ENCODE measurements at places on chromosomes 5 and 9.
A peak's percentile ranks its signal among the peaks of the same experiment; 100 is the strongest.

DNA sequence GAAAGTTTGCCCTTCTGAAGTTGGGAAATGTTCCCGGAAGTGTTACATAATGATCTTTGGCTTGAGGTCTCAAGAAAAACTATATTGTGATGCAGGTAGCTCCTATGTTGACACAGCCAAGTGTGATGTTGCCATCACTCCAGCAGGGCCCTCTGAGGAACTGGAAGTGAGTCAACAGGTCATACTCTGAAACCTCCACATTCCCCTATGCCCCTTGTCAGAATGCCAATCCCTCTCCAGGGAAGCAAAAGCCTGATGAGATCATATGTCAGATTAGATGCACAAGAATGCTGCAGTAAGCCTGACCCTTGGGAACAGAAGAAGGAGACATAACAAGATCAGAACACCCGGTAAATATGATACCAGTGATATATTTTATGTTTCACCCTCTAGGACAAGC, 66.8 kb upstream of the ITGA2 start:
- no peak for DNase-seq

DNA sequence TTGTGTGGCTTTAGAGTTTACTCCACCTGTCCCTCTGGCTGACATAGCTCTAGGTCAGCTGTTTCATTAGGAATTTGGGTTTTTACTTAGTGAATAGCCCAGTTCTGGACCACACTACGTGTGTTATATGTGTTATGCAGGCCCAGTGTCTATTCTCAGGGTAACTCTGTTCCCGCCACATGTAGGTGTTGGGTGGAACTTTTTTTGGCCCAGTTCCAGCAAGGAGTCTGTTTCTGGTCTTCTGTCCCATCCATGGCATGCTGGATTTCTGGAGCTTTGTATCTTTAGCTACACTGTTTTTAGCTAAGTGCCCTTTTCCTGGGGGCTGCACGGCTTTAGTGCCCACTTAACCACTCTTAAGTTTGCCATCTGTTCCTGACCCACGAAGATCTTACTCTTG, 15.5 kb downstream of the RMI1 start:
- no peak for DNase-seq

DNA sequence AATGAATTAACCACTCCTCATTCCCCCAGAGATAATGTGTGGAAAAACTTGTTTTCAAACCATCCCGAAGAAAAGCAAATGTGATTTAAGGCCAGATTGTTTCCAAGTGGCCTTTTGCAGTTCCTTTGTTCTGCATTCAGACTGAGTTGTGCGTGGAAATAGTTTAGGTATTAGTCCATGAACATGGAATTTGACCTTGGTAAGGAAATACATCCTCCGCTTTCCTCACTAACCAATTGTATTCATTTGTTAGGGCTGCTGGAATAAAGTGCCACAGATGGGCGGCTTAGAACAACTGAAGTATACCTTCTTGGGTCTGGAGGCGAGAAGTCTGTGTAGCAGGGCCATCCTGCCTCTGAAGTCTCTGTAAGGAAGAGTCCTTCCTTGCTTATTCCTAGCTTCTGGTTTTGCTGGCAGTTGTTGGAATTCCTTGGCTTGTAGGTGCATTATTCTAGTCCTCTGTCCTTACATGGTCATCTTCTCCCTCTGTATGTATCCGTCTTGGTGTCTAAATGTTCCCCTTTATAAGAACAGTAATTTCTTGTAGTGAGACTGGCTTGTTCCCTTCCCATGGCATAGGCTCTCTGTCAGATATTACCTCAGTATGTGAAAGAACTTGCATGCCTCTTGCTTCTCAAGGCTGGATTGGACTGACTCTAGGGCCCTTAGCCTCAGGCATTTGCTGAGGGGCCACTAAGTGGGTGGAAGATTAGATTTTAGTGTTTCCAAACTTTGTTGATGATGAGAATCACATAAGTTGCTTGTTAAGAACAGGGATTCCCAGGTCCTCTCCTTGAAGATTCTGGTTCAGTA, 53.9 kb downstream of the RAI14 start:
- no peak for DNase-seq

- DNase-seq = no peak
Measured at GRCh38 chr5:125974679-125975078, 448.5 kb upstream of the GRAMD2B start.

DNA sequence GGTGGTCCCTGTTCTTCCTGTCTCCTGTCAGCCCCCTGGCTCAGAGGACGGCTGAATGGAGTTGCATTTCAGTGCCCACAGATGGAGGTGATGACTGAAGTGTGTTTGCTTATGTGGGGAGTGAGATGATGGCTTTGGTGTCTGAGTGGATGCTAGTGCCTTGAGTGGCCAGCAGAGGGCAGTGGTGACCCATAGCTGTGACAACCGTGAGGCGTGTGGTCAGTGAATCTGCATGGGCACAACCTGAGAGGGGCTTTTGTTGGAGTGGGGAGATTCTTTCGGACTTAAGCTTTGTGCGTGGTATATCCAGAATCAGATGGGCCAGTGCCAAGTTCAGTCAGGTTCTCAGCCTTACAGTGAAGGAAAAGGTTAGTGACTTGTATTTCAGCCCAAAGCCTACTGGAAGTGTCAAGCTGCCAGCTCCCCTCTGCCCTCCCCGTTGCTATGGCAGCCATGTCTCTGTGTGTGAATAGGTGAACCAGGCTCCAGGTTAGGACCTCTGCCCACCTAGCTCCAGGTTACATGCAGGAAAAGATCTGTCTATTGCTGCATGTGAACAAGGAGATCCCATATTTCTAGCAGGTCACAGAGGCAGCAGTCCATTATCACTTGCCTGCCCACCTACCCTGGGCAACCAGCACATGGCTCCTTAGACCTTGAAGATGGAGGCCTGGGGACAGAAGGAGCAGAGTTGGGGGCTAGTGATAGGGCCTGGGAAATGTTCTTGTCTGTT, 14.7 kb upstream of the CXXC5 start:
- peak; percentile 55 for DNase-seq

DNA sequence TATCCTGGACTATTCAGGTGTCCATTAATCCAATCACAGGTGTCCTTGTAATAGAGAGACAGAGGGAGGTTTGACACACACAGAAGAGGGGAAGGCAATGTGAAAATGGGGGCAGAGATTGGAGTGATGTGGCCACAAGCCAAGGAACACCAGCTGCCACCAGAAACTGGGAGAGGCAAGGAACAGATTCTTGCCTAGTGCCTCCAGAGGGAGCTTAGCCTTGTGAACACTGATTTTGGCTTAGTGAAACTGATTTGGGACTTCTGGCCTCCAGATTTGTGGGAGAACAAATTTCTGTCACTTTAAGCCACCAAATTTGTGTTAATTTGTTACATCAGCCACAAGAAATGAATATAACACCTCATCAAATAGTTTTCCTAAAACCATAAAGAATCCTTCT, 416.2 kb downstream of the ENC1 start:
- DNase-seq = no peak

DNA sequence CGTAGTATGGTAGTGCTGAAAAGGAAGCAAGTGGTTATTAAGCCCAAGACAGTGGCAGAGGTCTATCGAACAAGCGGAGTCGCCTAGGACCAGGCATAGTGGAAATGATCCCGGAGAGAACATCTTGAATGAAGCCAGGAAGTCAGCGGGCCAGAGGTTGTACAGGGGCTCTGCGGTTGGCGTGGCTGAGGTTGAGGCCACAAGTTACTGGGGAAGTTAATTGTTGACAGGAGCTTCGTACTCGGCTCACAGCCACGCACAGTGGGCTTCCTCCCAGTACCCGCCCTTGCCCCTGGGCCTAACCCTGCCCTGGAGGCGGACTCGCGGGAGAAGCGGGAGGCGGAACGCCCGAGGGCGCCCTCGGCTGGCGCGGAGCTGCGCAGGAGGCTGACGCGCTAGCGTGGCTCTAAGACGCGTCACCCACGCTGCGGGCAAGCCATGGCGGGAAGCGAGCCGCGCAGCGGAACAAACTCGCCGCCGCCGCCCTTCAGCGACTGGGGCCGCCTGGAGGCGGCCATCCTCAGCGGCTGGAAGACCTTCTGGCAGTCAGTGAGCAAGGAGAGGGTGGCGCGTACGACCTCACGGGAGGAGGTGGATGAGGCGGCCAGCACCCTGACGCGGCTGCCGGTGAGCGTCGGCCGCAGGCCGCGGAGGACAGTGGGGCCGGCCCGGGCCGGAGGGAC, at the start of gene FBXO4:
TSS of gene FBXO4 (plus strand) at position 410 of the 683 bp plus-strand sequence. CDS start at position 439, 29 bp downstream.
- no peak for DNase-seq

DNA sequence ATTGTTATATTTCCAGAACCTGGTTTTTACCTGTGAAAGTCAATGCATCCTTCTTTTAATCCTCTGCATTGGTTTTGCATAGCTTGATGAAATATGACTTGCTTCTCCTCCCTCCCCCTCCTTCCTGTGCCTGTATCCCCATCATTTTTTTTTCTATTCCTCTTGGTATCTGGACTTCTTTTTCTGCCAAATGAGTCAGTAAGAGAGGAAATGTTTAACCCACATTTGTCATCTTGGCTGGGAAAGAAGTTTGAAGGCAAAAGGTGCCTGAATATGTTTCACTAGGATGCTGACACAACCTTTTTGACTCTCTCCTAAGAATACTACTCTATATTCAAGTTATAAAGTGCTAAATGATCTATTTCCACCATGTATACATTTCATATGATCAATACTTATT, 35.5 kb upstream of the CDKN2B start:
- no peak for DNase-seq

GRCh38 chr5:117731446-117731845, 1156.8 kb upstream of the SEMA6A start:
- DNase-seq = no peak

GRCh38 chr5:55438998-55439397, 95.8 kb downstream of the PLPP1 start:
- DNase-seq = no peak

- no peak for DNase-seq
Measured at GRCh38 chr5:169260896-169261569, 39.9 kb downstream of the SLIT3 start.

DNA sequence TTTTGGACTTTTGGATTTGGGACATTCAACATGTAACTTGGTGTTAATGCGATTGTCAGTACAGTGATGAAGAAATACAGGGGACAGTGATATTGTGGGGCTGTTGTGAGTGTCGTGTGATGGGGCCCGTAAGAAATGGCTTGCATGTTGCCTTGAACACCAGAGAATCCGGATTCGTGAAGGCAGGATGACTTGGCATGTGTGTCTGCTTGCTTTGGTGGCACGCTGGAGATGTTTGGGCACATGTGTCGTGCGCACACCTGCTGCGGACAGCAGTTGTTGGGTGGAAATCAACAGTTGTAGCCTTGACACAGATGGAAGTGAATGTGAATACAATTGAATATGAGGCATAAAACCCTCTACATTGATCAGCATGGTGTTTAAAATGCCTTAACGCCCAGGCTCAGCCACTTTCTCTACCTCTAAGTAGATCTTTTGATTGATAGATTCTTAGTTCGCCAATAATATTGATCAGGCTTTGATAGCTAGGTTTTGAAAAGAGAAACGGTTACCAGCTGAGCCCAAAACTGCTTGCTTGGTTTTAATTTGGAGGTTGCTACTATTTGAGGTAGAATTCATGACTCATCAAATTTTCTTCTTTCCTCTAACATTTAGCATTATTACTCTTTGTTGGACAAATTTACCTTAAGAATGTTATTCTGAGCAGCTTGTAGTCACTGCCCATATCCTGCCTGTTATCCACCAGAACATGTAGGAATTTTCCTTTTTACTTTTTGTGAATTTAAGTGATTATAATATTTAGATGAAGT, 94.4 kb downstream of the TRIO start:
- no peak for DNase-seq

DNA sequence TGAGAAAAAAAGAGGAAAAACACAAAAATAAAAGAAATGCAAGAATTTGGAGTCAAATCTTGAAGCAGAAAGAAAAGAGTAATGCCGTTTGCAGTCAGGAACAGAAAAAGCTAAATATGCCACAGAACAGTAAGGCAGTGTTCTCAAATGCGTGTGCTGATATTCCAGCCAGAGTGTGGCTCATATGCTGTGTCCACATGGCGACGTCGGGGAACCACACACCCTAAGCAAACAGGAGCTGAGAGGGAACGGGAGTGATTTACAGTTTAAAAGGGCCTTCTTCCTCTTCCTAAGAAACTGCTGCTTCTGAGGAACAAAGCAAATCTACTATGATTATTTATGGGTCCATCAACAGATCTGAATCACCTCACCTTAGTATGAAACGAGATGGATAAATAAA, 42.7 kb downstream of the DDX31 start:
- no peak for DNase-seq

GRCh38 chr5:170276140-170276539, 21.4 kb downstream of the LCP2 start:
- DNase-seq = no peak

- DNase-seq = no peak
Measured at GRCh38 chr9:15079989-15080388, 169.8 kb upstream of the FREM1 start.

GRCh38 chr5:113022661-113023060, 46.1 kb downstream of the DCP2 start:
- DNase-seq = no peak

DNA sequence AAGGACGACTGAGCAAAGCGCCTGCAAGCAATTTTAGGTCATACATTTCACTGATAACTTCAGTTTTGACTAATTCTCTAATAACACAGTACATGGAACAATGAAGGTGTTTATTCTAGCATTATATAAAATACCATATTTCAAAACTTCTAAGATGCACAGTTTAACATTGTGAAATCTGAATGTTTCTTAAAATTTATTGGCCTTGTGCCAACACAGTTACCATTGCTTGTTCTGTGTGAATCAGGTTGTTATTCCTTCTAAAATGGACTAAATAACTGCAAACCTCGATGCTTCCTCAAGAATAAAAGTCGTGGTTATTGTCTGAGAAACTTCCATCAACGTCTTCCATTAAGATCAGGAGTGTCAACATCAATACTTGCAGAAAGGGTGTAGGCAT, 8.0 kb downstream of the MCC start:
- DNase-seq = no peak

- DNase-seq = no peak
Measured at GRCh38 chr9:109401169-109401989, 80.5 kb upstream of the EPB41L4B start.

All from NCI-H187 treated with DMSO at 0.1 percent for 48 hours (cell line).